Activated effector memory CD4-positive, alpha-beta T cell treated with Interleukin-2 at 50 U/mL for 16 hours (primary cell): ENCODE measurements at places on chromosomes 13 and 19.
A peak's percentile ranks its signal among the peaks of the same experiment; 100 is the strongest.

- no peak for DNase-seq
Observed at GRCh38 chr13:36057041-36057440, 74.1 kb downstream of the DCLK1 start.

- DNase-seq: no peak
Observed at GRCh38 chr19:33205531-33206260, 11.6 kb downstream of the LRP3 start.

DNA sequence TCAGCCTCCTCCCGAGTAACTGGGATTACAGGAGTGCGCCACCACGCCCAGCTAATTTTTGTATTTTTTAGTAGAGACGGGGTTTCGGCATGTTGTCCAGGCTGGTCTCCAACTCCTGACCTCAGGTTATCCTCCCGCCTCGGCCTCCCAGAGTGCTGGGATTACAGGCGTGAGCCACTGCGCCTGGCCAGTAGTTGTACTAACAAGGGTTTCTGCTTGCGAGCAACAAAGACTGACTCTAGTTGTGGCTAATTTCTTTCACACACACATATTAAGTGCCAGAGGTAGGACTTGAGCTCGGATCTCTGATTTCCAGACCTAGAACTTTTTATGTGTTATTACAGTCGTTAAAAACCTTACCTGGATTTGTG is 635 bp upstream of the PCCA start:
- no peak for DNase-seq

DNA sequence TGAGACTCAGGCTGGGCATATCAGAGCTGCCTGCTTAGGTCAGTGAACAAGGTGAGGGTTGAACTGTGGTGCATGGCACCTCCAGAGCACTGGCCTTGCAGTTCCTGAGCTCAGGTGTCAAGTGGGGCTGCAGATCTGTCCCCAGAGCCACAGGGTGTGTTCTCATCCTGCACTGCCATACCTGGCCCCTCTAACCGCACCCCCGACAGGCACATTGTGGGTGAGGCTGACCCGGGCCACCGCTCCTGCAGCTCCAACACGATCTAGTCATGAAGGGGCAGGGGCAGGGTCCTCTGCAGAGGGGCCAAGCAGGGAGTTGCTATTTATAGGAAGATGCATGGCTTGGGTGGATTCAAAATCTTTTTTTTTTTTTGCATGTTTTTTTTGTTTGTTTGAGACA is 16.7 kb upstream of the CRTC1 start:
- no peak for DNase-seq

DNA sequence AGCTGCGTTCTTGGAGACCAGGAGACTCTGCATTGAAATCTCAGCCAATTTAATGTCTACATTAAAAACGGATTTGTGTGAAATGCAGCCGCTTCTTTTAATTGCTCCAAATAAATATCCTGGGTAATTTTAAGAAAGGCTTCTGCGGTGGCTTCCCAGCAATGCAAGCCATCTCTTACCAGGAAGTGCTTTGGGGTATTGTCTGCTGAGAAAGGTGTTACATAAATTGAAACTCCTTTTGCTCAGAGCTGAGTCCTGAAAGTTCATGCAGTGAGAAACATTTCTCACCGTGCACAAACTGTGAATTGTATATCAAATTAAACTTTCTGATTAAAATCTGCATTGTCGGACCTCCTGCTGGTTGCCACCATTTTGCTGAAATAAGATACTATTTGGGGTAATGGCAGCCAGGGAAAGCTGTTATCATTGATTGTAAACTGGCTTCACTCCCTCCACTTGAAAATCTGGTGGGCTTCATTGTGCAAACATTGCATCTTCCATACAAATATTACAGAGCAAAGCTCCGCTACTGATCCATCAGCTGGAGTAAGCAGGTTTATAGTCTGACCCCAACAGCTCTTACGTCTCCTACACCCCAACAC is 59.5 kb downstream of the ZIC5 start:
- peak; percentile 18 for DNase-seq

- no peak for DNase-seq
Observed at GRCh38 chr13:49733181-49733951, 42.1 kb upstream of the EBPL start.

DNA sequence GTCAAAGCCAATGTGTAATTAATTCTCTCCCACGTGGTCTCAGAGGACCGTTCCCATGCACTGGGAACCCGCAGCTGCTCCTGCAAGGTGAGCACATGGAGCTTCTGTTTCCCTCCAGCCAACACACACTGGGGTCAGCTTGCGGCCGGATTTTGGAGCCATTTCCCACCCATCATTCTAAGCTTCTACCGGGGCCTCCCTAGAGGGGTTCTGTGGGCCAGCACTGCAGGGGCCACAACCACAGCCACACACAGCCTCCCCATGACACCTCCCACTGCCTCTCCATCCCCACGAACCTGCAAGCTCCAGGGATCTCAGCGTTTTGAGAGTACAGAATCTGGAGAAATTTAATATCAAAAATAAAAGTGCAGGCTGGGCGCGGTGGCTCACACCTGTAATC is 120.7 kb upstream of the SOX1 start:
- DNase-seq: no peak

DNA sequence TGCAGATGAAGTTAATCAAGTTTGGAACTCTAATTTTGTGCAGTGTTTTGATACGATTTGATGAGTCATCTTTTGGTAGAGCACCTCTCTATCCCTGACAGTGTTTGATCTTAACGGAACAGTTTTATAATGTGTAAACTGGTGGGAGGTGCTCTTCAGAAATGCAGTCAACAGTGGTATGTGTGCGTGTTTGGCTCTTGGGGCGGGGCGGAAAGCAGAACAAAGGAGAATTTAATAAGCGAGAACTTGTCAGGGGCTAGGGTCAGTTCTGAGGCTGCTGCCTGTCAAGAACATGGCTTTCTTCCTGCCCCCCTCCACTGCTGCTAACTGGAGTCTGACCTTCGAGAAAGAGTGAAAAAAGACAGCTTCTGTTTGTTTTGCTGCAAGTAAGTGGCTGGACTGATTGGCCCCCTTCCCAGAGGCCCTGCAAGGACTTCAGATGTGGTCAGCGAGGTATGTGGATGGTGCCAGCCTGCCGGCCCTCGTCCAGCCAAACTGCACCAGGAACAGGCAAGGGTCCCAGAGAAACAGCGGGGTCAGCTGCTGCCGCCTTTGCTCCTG is 40.8 kb downstream of the BBC3 start:
- peak; percentile 54 for DNase-seq

GRCh38 chr13:111184458-111185401 is 69.6 kb downstream of the ARHGEF7 start:
- DNase-seq: peak; percentile 16

DNA sequence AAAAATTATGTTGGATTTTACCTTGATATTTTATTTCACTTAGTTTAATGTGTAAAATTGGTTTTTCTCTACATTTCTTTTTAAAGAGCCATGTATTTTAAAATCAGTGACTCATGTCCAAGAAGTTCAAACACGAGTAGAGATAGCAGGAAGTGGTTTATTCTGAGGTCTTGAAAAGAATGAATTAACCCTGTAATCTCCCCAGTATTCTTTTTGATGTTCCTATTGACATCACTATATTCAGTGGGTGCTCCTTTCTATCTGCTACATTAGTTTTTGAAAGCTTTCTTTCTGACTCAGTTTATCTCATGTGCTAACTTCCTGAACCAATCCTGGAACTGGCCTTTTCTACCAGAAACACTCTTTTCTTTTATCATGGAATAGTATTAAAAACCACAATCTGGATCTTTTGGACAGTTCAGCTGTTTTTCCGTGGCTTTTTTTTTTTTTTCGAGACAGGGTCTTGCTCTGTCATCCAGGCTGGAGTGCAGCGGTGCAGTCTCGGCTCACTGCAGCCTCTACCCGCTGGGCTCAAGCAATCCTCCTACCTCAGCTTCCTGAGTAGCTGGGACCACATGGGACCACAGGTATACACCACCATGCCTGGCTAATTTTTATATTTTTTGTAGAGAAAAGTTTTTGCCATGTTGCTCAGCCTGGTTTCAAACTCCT is 114.9 kb downstream of the PCCA start:
- DNase-seq: no peak

DNA sequence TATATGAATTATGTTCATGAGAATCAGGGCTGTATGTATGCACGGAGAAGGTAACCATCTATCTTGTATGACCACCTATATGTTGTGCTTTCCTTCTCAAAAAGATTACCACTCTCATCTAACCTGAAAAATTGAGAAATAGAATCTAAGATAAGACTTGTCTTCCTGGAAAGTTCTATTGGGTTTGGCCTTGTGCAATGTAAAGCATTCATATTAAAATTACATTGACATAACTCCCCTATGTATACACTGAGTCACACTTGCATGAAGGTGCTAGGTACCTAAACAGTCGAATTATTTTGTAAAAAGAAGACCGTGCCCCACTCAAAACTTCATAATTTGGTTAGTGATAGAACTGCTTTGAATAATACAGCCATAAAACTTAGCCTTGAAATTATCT is 54.5 kb upstream of the RFXAP start:
- no peak for DNase-seq

- no peak for DNase-seq
Observed at GRCh38 chr13:57734306-57734705, 102.8 kb downstream of the PCDH17 start.

- no peak for DNase-seq
Observed at GRCh38 chr19:52190487-52191293, 838 bp downstream of the PPP2R1A start.

- DNase-seq: no peak
Observed at GRCh38 chr13:109301726-109302125, 484.7 kb downstream of the IRS2 start.

DNA sequence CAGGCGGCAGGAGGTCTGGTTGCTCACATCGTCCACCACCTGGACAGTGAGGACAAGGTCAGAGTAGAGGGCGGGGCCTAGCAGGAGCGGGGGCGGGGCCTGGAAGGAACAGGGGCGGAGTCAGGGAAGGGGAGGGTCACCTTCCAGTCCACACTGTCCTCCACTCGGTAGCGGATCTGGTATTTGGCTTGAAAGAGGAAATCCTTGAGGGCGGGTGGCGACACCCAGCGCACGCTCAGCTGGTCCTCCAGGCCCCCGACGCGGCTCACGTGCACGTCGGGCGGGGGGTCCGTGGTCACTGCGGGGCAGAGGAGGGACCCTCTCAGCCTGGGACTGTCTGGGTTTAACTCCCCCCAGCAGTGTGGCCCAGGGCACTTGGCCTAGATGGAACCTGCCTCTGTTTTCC is 8.2 kb downstream of the REX1BD start:
- no peak for DNase-seq

DNA sequence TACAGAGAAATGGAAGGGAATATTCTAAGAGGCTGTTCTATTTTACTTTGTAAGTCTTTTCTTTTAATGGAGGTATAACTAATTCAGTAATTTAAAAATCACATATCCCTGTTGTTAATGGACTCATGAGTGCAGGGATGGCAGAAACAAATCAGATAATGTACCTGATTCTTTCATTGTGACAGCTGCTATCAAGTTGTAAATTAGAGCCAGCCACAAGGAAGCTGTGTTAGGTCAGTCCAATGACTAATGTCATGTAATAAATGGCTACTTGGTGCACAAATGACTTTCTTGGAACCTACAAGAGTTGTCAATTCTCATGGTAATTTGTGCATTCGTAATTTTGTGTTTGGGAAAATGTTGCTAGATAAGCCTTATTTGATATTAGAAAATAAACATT is 446.4 kb downstream of the DCT start:
- DNase-seq: no peak

GRCh38 chr13:112963641-112964040 is 5.4 kb upstream of the MCF2L start:
- no peak for DNase-seq

- no peak for DNase-seq
Observed at GRCh38 chr19:44785993-44786392, 8.3 kb downstream of the CBLC start.

DNA sequence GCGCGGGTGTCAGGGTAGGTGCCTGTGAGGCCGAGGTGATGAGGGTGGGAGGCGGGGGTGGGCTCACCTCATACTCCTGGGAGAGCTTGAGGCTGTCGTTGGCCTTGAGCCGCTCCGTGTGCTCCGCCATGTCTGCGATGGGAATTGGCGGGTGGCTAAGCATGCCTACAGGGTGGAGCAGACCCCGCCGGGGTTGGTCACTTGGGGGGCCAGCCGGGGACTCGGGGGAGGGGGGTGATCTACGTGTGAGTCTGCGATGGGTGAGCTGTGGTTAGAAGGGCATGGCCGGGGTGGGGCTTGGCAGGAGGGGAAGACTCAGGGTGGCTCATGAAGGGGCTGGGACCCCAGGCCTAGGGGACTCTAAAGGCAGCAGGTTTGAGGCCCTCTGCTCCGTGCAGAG is 125.2 kb downstream of the PTPRS start:
- no peak for DNase-seq

DNA sequence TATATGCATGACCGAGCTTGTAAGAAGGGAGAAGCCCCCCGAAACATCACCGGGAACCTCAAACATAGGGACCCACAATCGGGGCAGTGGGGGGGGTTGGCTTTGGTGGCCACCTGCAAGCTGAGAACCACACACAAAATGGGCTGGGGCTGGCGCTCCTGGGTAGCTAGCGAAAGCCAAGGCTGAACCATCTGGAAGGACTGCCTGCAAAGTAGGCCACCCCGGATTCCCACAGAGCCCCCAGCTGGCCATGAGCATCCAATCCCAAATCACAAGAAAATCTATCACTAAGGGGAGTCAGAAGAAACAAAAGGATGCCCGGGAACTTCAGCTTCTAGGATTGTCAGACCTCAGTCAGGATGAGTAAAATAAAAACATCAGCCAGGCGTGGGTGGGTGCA is 2.8 kb upstream of the PSPN start:
- no peak for DNase-seq

GRCh38 chr13:50227361-50227760 is 212.1 kb downstream of the KCNRG start:
- DNase-seq: no peak

- DNase-seq: no peak
Observed at GRCh38 chr13:74620308-74620707, 486.1 kb upstream of the KLF12 start.

DNA sequence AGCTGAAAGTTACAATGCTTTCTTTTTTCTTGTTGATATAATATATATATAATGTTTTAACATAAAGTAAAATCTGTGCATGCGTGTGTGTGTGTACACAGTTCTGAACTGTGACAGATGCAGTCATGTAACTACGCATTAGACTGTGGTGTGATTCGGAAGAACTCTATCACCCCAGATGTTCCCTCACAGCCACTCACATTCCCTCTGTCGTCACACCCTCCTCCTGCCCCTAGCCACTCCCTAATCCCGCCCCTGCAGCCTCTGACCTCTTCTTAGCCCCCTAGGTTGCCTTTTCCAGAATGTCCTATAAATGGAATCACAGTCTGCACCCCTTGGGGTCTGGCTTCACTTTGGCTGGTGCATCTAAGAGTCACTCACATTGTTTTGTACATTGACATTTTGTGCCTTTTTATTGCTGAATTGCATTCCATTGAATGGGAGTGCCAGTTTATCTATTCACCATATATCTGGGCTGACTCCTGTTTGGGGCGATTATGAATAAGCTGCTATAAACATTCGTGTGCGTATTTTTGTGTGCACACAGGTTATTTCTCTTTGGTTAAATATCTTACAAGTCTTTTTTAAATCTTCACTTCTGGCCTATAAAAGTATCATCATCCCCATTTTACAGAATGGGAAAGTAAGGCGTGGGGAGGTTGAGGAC is 20.4 kb downstream of the DHRS12 start:
- no peak for DNase-seq
